ENCODE measurements at places on chromosomes 6 and 20.

DNA sequence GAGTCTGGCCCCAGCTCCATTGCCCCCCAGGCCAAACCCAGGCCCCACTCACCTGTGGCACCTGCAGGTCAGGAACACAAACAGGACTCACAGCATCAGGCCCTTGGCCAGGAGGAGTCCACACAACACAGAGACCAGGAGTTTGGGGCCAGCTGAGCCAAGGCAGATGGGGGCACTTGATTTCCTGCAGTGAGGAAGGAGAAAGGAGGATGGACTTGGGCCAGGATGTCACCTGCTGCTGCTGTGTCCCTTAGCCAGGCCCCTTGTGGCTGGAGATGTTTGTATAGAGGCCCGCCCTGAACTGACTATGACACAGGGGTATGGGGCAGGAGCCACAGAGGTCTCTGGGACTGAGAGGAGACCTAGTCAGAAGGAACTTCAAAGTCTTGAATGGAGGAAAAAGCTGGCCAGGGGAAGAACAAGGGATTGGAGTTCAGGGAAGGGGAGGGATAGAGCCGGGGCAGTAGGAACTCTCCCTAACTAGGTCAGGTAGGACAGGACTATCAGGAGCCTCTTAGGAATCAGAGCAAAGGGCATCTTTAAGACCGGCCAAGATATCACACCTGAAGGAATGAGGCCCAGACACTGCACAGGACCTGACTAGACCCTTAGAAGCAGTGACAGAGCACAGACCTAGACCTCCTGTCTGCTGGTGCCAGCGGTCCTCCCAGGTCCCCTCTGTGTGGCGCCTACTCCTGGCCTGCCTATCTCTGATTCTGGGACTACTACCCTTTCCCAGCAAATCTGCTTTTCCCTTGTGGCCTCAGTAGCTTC lies 8.8 kb upstream of the TREML2 start:
- DNase-seq, result no peak

DNA sequence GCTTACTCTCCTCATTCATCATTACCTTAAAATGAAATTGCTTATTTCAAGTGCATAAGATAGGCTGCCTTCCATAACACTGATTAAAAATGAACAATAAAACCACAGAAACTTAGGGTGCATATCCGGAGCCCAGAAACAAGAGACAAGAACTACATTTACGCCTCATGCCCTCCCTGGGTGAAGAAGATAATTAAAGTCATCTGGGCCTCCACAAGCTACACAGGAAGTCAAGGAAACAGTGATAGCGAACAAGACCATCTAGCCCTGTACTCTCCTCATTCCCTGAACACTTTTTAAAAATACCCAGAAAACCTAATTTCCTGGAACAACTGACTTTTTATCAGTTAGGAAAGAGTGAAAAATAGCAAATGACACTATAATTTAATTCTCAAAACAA lies 6.3 kb downstream of the SOD2 start:
- no peak for DNase-seq

GRCh38 chr6:47701363-47701762 lies 3.0 kb downstream of the ADGRF4 start:
- DNase-seq, result no peak

DNA sequence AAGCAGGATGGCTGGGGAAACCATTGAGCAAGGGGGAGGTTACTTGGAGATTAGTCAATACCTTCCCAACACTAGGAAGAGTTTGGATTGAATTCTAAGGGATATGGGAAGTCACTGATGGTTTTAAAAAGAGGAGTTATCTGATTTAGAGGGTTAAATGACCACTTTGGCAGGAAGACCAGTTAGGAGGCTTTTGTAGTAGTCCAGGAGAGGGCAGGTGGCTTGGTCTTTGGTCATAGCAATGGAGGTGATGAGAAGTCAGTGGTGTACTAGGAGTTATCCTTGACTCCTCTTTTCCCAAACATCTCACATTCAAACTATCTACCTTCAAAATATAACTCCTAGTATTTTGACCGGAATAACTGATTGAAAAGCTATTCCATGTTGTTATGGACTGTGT lies 644.1 kb downstream of the UTRN start:
- DNase-seq, result no peak

DNA sequence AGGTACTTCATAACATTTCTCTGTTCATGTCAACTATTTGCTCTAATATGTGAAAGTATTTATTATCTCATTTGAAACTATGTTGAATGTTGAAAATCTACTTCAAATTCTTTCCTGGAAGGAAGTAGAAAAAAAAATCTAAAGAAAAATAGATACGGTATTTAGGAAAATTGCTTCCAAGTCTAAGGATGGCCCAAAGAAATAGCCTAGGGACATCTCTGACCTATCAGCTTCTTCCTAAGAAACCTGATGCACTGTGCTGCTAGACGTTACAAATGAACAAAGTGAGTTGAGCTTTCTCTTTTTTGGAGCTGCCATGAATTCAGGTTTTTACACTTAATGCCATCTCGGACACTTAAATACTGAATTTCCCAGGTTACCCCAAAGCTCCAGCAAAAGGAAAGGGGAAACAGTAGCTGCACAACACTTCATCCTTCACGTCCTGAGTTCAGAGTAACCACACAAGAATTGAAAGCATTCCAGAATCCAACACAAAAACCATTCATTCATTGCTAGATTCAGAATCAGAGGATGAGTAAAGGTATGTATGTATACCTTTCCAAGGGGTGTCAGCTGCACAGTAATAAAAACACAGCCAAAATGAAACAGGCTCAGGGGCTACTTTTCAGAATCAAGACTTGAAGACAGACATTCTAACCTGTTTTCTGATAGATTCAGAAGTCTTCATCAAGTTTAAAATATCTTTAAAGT lies 7.9 kb downstream of the RMND1 start:
- no peak for DNase-seq

Data from activated CD4-positive, alpha-beta T cell treated with anti-CD3 and anti-CD28 coated beads, Interleukin-2, amount 50 U/mL, for 24 hours (primary cell).